ENCODE measurements at places on chromosomes 11 and 22. TPM values are rescaled to one million over a fixed set of nuclear protein-coding genes. Genes with fewer than 3 reads are reported as not detected.

Gene TPBGL
- not detected for total RNA-seq

Gene CTSW
- total RNA-seq: not detected

DNA sequence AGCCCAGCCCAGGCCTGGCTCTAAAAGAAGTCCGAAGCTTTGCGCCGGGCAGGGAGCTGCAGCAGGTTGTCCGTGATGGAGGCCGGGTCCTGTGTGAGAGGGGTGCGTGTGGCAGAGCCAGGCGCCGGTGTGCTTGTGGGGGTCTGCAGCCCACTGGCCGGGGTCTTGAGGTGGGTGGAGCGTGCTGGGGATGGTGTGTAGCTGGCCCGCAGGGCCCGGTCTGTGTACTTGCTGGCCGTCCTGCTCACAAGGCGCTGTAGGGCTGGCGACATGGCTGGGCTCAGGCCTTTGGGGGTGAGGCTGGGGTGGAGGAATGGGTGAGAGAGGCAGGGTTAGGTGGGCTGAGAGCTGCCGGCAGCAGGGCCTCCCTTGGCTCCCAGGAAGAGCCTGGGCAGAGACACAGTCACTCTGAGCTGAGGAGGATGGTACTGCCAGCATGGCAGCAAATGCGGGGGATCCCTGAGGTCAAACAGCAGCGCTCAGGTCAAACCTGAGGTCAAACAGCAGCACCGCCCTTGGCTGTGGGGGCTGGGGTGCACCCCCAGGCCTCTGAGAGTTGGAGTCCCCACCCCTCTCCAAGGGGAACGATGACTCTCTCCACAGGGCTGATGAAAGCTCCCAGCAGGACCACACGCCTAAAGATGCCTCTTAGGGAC, 3.2 kb downstream of the TSSK2 start:
- no peak for DNase-seq

GRCh38 chr11:15157181-15157580, 42.5 kb downstream of the INSC start:
- no peak for DNase-seq

GRCh38 chr11:122486793-122487495, 168.6 kb upstream of the UBASH3B start:
- DNase-seq: no peak
